ENCODE measurements at places on chromosomes 5 and 9.

- DNase-seq = no peak
Observed at GRCh38 chr9:16363073-16363781, 507.2 kb downstream of the BNC2 start.

GRCh38 chr9:126420135-126420534 is 93.5 kb downstream of the MVB12B start:
- DNase-seq = no peak

- DNase-seq = no peak
Observed at GRCh38 chr5:37774912-37775483, 64.8 kb downstream of the GDNF start.

- no peak for DNase-seq
Observed at GRCh38 chr5:82158755-82159413, 119.3 kb downstream of the RPS23 start.

DNA sequence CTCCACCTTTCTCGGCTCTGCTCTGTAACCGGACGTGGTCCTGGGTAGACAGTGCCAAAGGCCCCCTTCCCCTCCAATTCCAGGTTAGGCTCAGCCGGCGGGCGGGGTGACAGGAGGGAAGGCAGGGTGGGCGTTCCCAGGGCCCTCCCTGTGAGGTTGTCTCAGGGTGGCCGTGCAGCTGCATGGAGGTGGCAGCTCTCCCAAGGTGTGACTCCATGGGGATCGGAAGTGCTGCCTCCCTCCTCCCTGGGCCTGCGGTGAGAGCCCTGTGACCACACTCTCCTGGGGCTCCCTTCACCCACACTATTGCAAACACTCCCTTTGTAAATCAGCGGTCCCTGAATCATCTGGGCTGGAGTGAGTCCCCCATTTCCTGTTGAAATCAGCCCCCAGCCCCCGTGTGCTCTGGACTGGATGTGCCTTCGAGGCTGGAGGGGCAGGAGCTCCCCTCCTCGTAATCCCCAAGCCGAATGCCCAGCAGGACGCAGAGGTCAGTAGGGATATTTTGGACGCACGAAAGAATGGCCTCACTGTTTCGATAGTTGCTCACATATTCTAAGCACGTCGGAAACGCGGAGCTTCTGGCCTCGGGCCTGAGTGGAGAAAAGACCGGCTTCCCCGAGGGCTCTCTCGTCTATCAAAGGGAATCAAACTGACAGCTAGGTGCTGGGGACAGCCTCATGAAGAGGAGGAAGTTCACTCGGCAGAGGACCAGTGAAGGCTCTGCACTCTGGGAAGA is 107.6 kb upstream of the COL5A1 start:
- peak; percentile 20 for DNase-seq

All from Right ventricle myocardium superior (tissue), 1 donor.